ENCODE measurements at places on chromosomes 6 and 20. TPM values are rescaled to one million over a fixed set of nuclear protein-coding genes. Genes with fewer than 3 reads are reported as not detected.
A peak's percentile ranks its signal among the peaks of the same experiment; 100 is the strongest.

CNPY3 gene
- total RNA-seq, result 87.9 TPM

CPNE5 gene
- total RNA-seq, result 39.1 TPM

GPLD1 gene
- 1.0 TPM for total RNA-seq

DSTN gene
- total RNA-seq, result 42.1 TPM

SCUBE3 gene
- total RNA-seq, result not detected

GGTLC1 gene
- not detected for total RNA-seq

FAM83B gene
- 0.05 TPM for total RNA-seq

C20orf202 gene
- not detected for total RNA-seq

- no peaks in the 10 kb centered on the region for H3K27me3 ChIP-seq
- no peak for DNase-seq
- H3K4me3 ChIP-seq, result no peak overlapping the region
- H3K4me1 ChIP-seq, result peaks cover 12% of the 10 kb centered on the region
Measured at GRCh38 chr6:25144919-25145318, 134.3 kb upstream of the CARMIL1 start.

GRCh38 chr6:3269281-3269975 lies 10.7 kb downstream of the PSMG4 start:
- DNase-seq, result no peak
- H3K27me3 ChIP-seq, result no peaks in the 10 kb centered on the region
- peaks cover 12% of the 10 kb centered on the region for H3K36me3 ChIP-seq
- no peak overlapping the region for H3K4me3 ChIP-seq
- H3K4me1 ChIP-seq, result no peaks in the 10 kb centered on the region

- no peak for DNase-seq
- no peaks in the 10 kb centered on the region for H3K36me3 ChIP-seq
- 0 out of 2 replicates have a peak, but pooled peaks cover 1% of the 10 kb centered on the region for H3K27me3 ChIP-seq
- H3K27ac ChIP-seq, result no peak overlapping the region
Measured at GRCh38 chr20:57666106-57666833, 43.5 kb downstream of the PMEPA1 start.

- no peaks in the 10 kb centered on the region for H3K27me3 ChIP-seq
- peak overlapping the region; percentile 88 for H3K27ac ChIP-seq
- peaks cover 19% of the 10 kb centered on the region for H3K4me1 ChIP-seq
- peaks cover 1% of the 10 kb centered on the region for H3K36me3 ChIP-seq
- peak overlapping the region; percentile 74 for H3K4me3 ChIP-seq
- DNase-seq, result no peak
Measured at GRCh38 chr6:34235307-34236130, 1.2 kb upstream of the HMGA1 start.

- H3K4me3 ChIP-seq, result no peak overlapping the region
- H3K36me3 ChIP-seq, result no peaks in the 10 kb centered on the region
- H3K27me3 ChIP-seq, result no peaks in the 10 kb centered on the region
- no peak for DNase-seq
- H3K4me1 ChIP-seq, result no peaks in the 10 kb centered on the region
Measured at GRCh38 chr20:47925593-47925992, 140.3 kb upstream of the SULF2 start.

GRCh38 chr20:53760025-53760441 lies 166.4 kb upstream of the ZNF217 start:
- peaks cover 4% of the 10 kb centered on the region for H3K4me1 ChIP-seq
- no peak overlapping the region for H3K4me3 ChIP-seq
- no peaks in the 10 kb centered on the region for H3K36me3 ChIP-seq
- H3K27me3 ChIP-seq, result no peaks in the 10 kb centered on the region

- peaks cover 16% of the 10 kb centered on the region for H3K36me3 ChIP-seq
- H3K27ac ChIP-seq, result no peak overlapping the region
- no peaks in the 10 kb centered on the region for H3K27me3 ChIP-seq
- no peak overlapping the region for H3K4me3 ChIP-seq
Measured at GRCh38 chr6:151370509-151371078, 20.8 kb downstream of the ZBTB2 start.

- no peak for DNase-seq
- H3K27ac ChIP-seq, result no peak overlapping the region
- no peak overlapping the region for H3K4me3 ChIP-seq
- peaks cover 4% of the 10 kb centered on the region for H3K4me1 ChIP-seq
Measured at GRCh38 chr6:53300656-53301551, 47.8 kb downstream of the ELOVL5 start.

GRCh38 chr6:33288141-33288920 lies 708 bp downstream of the WDR46 start:
- no peaks in the 10 kb centered on the region for H3K27me3 ChIP-seq
- H3K4me3 ChIP-seq, result peak overlapping the region; percentile 78
- H3K27ac ChIP-seq, result no peak overlapping the region
- H3K36me3 ChIP-seq, result peaks cover 36% of the 10 kb centered on the region
- H3K4me1 ChIP-seq, result no peaks in the 10 kb centered on the region
- no peak for DNase-seq

DNA sequence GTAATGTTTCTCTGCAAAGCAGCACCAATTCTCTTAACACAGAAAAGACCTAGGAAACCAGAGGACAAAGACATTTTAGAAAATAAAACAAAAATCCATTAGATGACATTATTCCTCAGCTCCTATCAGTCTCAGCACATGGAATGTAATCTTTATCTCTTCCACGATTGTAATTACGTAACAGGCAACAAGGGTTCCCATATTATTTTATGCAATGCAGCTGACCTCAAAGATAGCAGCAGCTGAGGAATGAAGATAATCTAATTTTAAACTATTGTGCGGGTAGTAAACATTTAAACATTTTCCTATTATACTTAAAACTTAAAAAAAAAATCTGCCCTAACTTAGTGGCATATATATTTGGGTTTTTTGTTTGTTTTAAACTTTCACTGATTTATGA lies 33.0 kb upstream of the PTCHD4 start:
- no peaks in the 10 kb centered on the region for H3K27me3 ChIP-seq
- H3K4me1 ChIP-seq, result no peaks in the 10 kb centered on the region
- no peak overlapping the region for H3K4me3 ChIP-seq
- no peak overlapping the region for H3K27ac ChIP-seq
- no peaks in the 10 kb centered on the region for H3K36me3 ChIP-seq
- DNase-seq, result no peak

DNA sequence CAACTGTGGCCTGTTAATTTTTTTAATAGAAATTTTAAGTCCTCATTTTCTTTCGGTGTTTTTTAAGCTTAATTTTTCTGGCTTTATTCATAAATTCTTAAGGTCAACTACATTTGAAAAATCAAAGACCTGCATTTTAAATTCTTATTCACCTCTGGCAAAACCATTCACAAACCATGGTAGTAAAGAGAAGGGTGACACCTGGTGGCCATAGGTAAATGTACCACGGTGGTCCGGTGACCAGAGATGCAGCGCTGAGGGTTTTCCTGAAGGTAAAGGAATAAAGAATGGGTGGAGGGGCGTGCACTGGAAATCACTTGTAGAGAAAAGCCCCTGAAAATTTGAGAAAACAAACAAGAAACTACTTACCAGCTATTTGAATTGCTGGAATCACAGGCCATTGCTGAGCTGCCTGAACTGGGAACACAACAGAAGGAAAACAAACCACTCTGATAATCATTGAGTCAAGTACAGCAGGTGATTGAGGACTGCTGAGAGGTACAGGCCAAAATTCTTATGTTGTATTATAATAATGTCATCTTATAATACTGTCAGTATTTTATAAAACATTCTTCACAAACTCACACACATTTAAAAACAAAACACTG lies 10.1 kb downstream of the HFE start:
- no peaks in the 10 kb centered on the region for H3K27me3 ChIP-seq
- no peak overlapping the region for H3K4me3 ChIP-seq
- H3K36me3 ChIP-seq, result no peaks in the 10 kb centered on the region
- H3K4me1 ChIP-seq, result peaks cover 4% of the 10 kb centered on the region

GRCh38 chr6:84136364-84137050 lies 90.9 kb downstream of the CEP162 start:
- H3K36me3 ChIP-seq, result no peaks in the 10 kb centered on the region
- H3K27me3 ChIP-seq, result no peaks in the 10 kb centered on the region
- no peak for DNase-seq
- no peaks in the 10 kb centered on the region for H3K4me1 ChIP-seq

DNA sequence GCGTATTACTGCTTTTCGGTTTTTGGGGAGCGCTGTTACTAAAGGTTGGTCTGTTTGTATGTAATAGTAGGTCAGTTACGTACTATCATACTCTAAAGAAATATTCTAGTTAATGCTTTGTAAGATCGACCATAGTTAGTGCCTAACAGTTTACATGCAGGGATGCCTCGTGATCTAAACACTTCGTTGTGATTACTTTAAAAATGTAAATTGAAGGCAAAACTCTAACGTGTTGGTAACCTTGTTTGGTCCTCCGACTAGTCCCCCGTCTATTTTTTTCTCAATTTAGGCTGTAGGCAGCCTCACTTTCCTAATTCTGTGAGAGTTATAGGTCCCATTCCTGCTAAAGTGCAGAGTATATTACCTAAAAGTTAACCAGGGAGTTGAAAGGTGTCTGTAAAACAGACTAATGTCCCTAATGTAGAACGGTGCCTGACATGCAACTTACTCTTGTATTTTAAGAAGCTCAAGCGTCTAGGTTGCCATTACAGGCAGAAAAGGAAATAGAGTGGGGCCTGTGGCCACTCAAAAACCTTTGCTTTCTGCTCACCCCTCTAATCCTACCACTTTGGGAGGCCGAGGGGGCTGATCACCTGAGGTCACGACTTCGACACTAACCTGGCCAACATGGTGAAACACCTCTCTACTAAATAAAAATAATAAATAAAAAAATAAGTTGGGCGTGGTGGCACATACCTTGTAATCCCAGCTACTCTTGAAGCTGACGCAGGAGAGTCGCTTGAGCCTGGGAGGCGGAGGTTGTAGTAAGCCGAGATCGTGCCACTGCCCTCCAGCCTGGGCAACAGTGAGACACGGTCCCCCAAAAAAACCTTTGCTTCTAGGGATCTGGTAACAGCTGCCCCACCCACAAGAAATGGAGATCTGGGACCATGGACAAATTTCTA lies 37.8 kb downstream of the HFE start:
- H3K27ac ChIP-seq, result peak overlapping the region; percentile 89
- DNase-seq, result no peak
- H3K36me3 ChIP-seq, result peaks cover 3% of the 10 kb centered on the region
- H3K4me1 ChIP-seq, result peaks cover 3% of the 10 kb centered on the region

DNA sequence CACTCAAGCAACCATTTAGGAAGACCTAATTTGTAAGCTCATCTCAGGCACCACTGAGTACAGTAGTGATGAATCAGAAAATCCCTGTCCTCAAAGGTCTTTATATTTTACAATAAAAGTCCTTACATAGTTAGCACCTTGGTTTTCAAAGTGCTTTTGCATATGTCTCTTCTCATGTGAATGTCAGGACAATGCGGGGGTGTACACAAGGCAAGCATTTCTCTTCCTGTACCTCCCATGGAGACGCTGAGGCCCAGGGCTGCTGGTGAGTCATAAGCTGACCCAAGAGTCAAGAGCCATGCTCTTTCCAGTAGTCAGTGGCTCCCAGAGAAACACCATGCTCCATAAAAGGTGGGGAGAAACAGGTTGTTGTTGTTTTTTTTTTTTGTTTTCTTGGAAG lies 174.0 kb downstream of the GJA10 start:
- H3K27me3 ChIP-seq, result peaks cover 7% of the 10 kb centered on the region
- no peaks in the 10 kb centered on the region for H3K36me3 ChIP-seq
- no peaks in the 10 kb centered on the region for H3K4me1 ChIP-seq
- no peak for DNase-seq
